NCI-H69 (cell line): ENCODE measurements at places on chromosomes 7 and 10.

DNA sequence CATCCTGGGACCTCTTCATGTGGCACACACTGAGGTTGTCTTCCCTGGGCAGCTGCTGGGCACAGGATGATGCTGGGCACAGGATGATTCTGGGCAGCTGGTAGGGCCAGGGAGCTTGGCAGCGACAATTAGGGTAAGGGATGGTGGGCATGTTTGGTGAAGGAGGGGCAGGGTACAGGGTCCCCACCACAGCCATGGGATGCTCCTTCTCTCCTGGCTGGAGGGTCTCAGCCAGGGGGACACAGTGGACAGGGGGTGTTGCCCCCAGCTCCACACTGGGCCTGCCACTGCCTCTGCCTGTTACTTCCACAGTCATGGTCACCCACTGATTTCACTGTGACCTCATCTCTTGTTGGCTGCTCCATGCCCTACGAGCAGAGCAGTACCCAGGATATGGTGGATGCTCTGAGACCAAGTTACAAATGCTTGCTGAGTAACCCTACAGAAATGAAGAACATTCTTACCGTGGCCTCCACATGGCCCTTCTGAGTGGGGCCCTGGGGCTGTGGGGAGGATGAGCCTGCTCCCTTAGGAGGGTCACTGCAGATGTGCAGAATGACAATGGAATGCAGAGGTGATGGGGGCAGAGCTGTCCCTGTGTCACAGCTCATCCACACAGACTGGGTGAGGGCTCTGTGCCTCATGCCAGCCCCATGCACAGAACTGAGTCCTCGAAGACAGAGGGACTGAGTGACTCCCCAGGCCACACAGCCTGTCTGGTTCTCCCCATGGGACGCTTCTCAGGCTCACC is 28.4 kb upstream of the RET start:
- no peak for DNase-seq

DNA sequence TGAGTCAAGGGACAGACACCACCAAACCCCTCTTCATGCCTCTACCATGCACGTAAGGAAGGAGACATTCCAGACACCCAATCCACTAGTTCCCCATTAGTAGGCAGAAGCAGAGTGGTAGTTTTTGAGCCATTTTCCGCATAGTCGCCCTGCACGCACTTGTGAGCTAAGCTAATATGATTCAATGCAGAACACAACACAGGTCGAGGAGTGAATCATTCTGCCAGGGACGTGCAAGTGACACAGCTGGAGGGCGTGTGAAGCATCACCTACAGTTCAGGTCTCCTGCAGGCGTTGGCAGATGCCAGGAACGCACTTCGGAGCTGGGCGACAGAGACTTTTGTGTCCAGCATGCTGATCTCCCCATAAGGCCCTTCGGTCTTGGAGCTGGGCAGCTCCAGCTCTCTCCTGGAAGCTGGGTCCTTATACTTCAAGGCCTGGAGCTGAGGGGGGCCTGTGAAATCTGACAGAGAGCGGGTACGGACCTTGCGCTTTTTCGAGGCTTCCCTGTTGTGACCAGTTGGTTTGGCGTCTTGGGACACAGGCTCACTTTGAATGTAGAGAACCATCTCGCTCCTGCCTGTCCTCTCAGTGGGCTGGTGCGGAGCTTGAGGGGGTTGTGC is 102.4 kb downstream of the SVIL start:
- peak; percentile 5 for DNase-seq

DNA sequence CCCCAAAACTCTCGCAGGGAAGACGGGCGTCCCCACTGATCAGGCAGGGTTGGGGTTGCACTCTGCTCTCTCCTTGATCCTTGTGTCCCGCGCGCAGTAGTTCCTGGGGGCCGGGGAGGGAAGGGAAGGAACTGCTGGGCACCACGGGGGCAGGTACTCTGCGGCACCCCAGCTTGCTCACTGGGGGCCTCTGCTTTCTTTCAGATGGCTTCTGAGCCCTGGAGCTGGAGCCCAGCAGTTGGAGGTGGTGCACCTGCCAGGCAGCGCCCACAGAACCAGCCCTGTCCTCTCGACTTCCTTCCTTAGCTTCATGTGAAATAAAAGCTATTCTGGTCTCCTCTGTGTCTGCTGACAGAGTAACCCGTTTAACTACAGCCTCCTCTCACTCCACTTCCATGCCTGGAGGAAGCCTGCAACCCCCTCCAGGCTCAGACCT is 12.2 kb downstream of the PLAC9 start:
- DNase-seq: peak; percentile 25

DNA sequence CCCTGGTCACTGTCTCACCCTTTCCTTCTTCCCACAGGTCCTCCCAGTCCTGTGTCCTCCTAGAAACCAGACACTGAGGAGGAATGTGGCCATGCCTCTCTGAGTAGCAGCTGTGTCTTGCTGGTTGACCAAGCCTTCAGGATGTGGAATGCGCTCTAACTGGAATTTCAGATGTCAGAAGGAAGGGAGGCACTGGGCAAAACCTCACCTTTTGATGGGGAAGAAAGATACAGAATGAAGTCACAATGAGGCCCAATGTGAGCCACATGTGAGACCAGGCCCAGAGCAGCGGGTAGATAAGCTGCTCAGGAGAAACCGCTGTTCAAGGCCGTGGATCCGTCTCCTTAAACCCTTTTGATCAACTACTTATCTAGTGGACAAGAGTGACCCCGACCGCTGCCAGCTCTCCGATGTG is 54.8 kb upstream of the ECHDC3 start:
- no peak for DNase-seq

GRCh38 chr10:86079088-86079487 is 287.5 kb downstream of the GRID1 start:
- DNase-seq: peak; percentile 11

GRCh38 chr7:148662646-148663045 is 36.1 kb upstream of the CUL1 start:
- DNase-seq: no peak

DNA sequence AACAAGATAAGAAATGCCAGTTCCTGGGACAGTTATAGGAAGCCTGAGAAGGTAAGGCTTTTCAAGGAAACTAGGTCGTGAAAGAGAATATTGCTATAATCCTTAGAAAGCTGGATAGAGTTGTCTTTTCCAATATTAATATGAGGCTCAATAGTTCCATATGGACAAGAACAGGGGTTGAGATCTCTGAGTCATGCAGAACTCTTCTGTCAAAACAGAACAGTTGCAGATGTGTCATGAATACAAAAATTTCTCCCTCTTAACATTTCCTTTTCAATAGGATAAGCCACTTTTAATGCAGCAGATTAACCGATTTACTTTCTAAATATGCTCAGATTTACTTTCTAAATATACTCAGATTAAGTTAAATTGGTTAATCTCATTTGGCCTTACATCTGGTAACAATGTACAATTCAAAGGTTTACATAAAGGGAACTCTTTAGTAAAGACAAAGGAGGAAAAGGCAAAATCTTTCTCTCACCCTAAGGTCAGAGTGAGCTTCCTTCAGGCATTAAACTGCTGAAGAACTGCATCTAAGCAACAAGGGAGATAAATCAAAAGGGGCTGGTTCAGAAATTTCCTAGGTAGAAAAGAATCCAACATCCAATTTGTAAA is 104.7 kb upstream of the PCDH15 start:
- DNase-seq: peak; percentile 50

DNA sequence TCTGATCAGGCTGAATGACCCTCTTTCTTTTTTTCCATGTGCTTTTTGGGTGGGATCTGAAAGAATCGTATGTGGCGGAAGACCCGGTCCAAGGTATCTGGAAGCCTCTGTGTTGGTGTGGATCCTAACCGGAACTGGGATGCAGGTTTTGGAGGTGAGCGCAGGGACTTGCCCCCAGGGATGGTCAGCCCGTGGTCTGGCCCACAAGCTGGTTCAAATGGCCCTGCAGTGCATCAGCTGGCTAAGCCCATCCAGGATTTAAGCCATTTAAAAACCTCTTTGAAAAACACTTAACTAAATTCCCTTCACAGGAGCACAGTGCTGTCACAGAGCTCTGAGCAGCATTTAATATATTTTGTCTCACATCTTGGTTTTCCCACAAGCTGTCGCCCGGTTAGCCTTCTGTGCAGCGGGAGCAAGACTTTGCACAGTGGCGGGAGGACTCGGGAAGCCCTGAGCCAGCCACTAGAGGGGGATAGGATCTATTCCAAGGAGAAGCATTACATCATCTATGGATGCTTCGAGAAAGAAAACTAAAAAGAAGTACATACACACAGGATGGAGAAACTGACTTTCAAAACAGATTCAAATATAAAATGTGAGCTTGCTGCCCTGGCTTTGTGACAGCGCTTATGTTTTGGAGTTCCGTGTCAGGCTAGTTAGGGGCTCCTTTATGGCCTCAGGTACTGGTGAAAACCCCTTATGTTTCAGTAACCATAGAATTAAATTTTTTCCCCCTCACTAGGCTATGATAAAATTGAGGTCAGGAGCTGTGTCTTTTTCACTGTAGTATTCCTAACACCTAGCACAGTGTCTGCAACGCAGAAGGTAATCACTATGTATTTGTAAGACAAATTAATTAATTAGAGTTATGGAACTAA is 11.3 kb downstream of the CPA2 start:
- peak; percentile 88 for DNase-seq

- no peak for DNase-seq
Observed at GRCh38 chr7:53604201-53604600, 568.8 kb downstream of the POM121L12 start.

DNA sequence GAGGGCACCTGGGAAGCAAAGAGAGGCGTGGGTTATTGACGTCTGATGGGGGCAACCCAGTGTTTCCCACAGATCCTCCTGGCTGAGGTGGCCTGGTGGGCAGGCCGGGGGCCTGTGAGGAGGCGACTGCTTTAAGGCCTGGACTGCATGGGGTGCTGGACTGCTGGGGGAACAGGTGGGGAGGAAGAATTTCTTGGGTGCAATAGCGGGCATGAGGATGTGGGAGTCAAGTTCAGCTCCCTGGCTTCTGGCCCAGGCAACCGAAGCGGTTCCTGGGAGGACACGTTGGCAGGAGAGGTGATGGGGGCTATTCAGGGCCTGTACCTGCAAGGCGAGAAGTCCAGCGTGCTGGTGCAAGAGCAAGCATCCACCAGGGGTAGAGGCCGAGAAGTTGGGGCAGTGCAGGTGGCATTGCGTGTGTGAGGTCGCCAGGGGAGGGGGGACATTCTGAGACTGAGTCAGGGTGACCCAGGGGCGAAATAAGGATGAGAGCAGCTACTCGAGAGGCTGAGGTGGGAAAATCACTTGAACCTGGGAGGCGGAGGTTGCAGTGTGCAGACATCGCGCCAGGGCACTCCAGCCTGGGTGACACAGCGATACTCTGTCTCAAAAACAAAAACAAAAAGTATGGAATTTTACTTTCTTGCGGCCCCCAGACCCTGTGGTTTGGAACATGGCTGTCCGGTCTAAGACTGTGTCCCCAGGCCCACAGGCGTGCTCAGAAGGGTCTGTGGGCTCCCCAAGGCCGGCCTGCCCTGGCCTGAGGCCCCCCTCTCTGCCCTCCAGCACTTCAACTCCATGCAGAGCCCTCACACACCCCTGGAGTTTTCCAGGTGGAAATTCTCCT is 53.6 kb upstream of the ELN start:
- no peak for DNase-seq

GRCh38 chr10:52452600-52453493 is 138.8 kb downstream of the DKK1 start:
- DNase-seq: no peak

DNA sequence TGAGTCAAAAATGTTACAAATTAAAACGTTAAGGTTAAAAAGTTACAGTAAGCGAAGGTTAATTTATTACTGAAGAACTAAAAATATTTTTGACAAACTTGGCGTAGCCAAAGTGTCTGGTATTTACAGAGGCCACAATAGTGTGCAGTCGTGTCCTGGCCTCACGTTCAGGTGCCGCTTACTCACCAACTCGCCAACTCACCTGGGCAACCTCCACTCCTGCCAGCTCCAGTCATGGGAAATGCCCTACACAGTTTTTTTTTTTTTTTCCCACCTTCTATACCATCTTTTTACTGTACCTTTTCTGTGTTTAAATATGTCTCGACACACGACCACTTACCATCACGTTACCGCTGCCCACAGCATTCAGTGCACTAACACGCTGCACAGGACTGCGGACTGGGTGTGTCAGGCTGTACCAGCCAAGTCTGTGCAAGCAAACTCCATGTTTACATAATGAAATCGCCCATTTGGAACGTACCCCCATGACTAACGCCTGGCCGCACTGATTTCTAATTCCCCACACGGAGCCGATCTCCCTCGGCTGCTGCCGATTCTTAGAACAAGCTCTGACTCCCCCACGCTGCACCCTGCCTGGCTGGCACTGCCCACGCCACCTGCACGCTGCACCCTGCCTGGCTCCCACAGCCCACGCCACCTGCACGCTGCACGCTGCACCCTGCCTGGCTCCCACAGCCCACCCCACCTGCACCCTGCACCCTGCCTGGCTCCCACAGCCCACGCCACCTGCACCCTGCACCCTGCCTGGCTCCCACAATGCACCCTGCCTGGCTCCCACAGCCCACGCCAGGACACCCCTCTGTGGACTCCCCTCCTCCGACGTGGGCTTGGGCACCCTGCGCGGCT is 203.1 kb downstream of the ZMYND11 start:
- DNase-seq: peak; percentile 81

DNA sequence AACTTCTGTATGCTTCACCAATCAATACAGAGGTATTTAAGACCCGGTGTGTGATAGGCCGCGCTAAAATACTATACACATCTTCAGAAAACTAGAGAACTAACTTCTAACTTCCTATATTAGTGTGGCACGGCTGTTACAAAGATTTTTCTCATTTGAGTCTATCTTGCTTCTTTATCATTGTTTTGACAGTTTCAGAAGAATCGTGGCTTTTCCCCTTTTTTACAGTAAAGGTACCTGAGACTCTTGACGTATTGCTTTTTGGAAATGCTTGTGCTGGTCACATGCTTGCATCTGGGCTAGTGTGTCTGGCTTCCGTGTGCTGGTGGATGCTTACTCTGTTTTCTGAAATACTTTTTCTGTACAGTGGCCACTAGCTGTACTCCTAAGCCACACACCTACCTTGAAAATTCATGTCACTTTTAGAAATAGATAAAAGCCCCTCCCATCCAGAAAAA is 12.7 kb downstream of the IKZF1 start:
- no peak for DNase-seq

- no peak for DNase-seq
Observed at GRCh38 chr10:29850371-29850770, 209.0 kb downstream of the JCAD start.

- peak; percentile 91 for DNase-seq
Observed at GRCh38 chr7:21542891-21543527, at the start of gene DNAH11. Gene DNAH11 (plus strand): TSS chr7:21543039. CDS start chr7:21543246, 207 bp downstream.

- no peak for DNase-seq
Observed at GRCh38 chr10:130026670-130027456, 62.8 kb upstream of the EBF3 start.

DNA sequence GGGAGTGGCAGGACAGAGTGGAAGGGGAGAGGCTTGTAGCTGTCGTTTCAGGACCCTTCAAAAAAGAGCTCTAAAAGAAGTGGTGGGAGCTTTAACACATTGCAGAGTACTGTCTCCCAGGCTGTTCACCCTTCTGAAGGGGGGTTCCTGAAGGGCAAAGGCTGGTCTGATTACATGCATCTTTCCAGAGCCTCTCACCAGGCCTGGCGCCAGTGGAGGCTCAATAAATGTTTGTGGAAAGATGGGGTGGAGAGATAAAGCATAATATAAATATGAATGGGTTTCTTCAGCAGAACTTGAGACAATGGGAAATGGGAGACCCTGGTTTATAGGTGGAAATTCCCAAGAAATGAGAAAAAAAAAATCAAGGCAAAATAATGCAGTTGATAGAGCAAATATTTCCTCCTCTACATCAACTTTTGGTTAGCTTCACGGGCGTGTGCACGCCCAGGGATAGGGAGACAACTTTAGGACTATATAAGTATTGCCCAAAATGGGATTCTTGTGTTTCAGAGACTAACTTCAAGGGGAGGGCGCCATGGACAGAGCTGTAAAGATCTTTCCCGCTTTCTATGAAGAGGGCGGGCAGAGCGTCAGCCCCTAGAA is 613 bp upstream of the BUB3 start:
- DNase-seq: no peak

- DNase-seq: no peak
Observed at GRCh38 chr7:90404777-90405176, 1.5 kb downstream of the CLDN12 start.
